ENCODE measurements at places on chromosomes 7 and 10.
A peak's percentile ranks its signal among the peaks of the same experiment; 100 is the strongest.

GRCh38 chr10:20287586-20287985 lies 471.4 kb downstream of the PLXDC2 start:
- DNase-seq = no peak

DNA sequence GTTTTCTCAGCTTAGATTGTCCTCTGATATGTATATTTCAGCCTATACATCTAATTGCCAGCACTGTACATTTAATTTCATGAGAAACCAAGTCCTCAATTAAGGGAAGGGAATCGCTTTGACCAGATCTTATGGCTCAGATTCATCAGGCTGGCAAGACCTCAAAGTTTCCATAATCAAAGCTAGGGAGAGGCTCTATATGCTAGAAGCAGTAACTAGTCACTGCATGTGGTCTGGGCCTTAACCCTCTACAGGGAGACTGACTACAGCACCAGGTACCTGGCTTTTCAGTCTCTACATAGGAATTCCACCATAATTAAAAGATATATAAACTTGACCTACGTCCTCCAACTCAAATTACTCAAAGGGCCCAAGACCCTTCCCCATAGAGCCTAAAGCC lies 97.4 kb upstream of the JAZF1 start:
- no peak for DNase-seq

DNA sequence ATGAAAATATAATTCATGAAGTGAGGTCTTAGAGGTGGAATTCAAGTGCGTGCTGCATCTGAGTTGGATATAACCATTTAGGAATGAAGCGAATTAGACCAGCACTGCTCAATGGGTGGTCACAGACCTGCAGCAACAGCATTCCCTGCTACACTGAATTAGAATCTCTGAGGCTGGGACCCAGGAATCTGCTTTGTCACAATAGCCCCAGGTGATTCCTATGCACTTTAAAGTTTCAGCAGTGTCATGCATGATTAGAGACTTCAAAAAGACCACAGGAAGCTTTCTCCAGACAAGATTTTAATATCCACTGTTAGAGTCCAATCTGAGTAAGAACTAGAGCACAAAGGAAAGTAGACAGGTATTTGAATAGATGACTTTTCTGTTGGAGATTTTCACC lies 352.8 kb upstream of the VSTM2A start:
- DNase-seq = no peak

- no peak for DNase-seq
These were observed 55.2 kb downstream of the TWIST1 start for GRCh38 chr7:19062216-19062615.

- DNase-seq = no peak
These were observed 22.2 kb upstream of the SH2B2 start for GRCh38 chr7:102264367-102264891.

DNA sequence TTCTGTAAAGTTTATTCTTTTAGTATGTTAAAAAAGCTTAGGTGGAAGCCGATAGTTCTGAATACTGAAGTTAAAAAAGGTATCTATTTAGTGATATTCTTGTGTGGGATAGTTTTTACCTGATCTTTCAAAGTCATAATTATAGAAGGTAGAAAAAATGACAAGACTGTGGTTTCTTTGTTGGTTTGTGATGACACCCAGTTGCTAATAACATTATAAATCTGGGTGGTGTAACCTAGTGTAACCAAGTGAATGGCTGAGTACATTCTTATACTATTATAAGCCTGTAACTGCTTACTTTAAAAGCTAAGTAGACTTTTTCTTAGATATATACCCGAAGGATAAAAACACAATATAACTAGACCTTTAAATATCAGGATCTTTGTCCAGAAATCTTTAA lies 2.3 kb downstream of the CDK13 start:
- DNase-seq = no peak

DNA sequence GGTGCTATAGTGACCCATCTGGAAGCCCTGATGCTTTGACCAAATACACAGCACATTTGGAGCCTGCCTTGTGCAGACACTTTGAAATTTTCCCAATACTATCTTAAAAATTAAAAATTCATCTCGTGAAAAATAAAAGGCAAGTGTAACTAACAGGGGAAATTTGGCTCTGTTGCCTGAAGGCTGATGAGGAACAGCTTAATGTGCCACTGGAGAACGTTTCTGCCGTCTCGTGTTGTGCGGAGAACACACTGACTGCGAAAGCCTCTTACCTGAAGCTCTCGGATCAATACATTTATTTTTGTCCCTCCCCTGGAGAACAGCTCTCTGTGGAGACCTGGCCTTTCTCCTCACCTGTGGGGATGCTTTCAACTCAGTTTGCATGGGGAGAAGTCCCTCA lies 77.2 kb upstream of the CHST15 start:
- no peak for DNase-seq

DNA sequence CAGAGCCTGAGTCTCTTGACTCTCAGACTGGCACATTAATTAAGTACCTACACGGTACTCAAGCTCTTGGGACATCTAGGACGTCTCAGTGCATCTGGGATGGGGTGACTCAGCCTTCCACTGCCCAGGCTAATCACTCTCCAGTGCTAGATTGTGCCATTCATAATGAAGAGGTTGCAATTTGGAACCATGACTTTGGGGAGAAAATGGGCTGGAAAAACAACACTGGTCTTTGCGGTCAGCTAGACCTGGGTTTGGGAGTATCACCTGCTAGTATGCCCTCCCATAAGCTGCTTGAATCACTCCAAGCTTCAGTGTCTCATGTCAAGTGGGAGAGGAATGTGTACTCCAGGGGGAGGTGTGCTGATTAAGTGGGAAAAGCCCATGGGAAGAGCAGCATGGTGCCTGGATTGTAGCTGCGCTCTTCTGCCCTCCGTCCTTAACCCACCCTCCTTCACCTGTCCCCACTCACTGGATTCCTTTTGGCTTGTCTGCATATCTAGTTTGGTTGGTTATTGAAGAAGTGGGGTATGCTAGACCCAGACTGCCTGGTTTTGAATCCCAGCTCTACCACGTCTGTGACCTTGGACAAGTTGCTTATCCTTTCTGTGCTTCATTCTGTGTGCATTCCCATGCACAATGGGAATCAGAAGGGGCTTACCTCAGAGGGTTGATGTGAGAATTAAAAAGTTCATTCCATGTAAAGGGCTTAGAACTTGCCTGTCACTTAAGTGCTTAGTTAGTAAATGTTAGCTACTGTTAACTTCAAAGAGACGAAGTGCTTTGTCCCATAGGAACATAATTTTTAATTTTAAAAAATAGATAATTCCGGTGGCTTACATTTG lies 3.8 kb downstream of the NFE2L3 start:
- no peak for DNase-seq

DNA sequence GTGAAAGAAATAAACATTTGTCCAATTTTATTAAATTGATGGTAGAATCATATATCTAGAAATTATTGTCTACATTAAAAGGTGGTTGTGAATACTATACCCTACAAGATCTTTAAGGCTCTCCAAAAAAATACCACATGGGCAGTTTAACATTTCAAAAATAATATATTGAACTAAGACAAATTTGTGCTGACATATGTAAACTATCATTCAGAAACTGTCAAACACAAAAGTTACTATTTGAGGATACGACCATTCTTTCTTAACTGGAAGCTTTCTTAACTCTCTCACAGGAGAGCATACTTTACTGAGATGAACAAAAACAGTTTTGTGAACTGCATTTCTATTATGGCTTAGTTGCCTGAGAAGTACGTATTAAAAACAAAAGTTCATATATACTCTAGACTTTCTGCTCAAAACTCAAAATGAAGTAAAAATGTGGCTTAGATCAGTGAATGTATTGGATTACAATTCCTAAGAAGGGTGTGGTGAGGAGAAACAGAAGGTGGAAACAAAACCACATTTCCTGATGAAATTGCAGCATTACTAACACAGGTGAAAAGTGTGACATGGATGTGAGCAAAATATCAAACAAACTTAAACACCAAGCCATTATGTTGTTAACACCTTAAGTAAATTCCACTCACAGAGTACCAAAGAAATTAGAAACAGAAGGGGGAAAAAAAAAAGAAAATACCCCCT lies 138.5 kb downstream of the SEMA3A start:
- DNase-seq = no peak

- no peak for DNase-seq
These were observed 134.2 kb downstream of the OR13A1 start for GRCh38 chr10:45180946-45181875.

DNA sequence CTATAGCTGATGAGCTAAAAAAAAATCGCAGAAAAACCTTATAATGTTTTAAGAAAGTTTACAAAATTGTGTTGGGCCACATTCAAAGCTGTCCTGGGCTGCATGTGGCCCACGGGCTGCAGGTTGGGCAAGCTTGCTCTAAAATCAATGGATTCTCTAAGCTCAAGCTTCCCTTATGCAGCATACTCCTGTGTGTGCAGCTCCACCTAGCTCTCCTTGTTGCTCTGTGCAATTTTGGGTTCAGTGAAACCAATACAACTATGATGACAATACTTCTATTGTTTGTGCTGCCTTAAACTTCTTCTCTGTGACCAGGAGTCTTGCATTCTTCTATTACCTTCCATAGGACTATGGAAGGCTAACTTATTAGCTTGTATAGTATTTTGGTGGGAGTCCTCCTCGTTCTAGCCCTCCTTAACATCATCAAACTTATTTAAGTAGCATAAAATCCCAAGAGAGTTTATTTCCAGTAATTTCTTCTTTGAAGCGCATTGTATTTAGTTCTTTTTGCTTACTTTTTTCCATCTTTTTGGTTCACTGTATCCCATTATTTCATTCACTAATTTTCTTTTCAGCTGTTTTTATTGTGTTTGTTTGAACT lies 170.9 kb upstream of the SMIM30 start:
- peak; percentile 34 for DNase-seq

- DNase-seq = no peak
These were observed 152.7 kb upstream of the NRP1 start for GRCh38 chr10:33487014-33487776.

DNA sequence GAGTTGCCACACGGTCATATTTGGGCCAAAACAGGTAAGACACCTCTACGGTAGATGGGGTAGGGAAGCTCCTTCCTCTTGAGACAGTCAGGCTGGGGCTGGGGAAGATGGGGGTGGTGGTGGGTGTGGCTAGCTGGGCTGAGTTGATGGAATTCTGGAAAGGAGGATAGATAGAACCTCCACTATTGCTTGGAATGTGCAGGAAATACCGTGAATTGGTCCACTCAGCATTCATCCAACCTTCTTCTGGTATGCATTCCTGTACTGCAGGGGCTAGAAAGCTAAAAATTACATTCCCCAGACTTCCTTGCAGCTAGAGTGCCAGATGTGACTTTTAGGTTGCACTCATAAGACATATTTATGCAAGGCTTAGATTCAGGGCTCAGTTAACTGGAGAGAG lies 24.8 kb downstream of the TLX1 start:
- DNase-seq = no peak

GRCh38 chr7:121237601-121238000 lies 91.2 kb upstream of the WNT16 start:
- DNase-seq = no peak

- no peak for DNase-seq
These were observed 32.0 kb downstream of the EEPD1 start for GRCh38 chr7:36185092-36185491.

- no peak for DNase-seq
These were observed 37.6 kb downstream of the NDUFB2 start for GRCh38 chr7:140734096-140734495.

DNA sequence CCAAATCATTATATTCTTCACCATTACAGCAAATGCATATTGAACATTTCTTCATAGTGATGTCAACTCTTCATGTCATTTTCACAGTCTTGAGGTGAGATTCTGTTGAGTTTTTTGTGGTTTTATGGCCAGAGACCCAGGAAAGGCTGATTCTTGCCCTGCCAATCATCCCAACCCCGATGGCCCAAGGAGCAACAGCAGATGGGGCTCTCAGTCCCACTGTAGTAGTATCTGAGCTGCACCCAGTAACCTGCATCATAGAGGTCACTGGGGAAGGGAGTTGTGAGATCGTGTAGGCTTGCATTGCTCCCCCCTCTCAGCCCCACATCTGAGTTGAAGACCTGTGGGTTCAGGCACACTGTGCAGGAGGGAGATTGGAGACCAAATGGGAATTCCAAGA lies 26.7 kb downstream of the ZSCAN25 start:
- DNase-seq = no peak

GRCh38 chr10:123250640-123251039 lies 96.4 kb downstream of the BUB3 start:
- DNase-seq = no peak

DNA sequence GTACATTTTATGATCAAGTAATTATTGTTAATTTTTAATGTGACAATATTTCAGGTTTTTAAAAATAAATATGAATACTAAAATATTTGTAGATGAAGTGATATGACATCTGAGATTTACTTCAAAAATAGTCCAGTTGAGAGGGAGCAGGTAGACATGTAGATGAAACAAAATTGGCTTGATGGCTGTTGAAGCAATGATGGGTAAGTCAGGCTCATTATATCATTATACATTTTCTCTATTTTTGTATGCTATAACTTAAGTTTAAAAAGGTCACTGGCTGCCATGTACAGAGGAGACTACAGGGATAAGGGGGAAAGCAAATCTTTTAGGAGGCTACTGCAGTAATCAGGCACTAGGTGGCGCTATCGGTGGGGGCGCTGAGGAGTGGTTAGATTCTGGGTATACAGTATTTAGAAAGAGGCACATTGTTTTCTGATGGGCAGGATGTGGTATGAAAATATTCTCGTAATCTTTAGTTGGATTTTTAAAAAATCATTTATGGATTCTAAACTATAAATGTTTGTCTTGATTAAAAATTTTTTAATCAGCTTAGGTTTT lies 189.8 kb upstream of the IMMP2L start:
- DNase-seq = peak; percentile 18

DNA sequence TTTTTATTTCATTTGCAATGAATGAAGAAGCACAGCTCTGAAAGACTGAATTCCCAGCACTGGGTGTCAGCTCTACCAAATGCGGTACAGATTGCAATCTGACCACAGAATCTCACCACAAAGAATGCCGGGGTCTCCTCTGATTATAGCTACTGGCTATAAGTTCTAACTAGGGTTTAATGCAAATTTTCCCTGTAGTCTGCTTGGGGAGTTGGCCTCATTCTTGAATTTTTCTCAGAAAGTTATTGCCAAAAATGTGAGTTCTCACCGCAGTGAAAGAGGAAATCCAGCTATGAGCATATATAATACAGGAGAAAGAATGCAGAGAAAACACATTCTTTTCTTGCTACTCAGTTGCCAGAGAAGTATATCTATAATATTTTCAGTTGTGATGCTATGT lies 1255.7 kb upstream of the LRRTM3 start:
- no peak for DNase-seq

DNA sequence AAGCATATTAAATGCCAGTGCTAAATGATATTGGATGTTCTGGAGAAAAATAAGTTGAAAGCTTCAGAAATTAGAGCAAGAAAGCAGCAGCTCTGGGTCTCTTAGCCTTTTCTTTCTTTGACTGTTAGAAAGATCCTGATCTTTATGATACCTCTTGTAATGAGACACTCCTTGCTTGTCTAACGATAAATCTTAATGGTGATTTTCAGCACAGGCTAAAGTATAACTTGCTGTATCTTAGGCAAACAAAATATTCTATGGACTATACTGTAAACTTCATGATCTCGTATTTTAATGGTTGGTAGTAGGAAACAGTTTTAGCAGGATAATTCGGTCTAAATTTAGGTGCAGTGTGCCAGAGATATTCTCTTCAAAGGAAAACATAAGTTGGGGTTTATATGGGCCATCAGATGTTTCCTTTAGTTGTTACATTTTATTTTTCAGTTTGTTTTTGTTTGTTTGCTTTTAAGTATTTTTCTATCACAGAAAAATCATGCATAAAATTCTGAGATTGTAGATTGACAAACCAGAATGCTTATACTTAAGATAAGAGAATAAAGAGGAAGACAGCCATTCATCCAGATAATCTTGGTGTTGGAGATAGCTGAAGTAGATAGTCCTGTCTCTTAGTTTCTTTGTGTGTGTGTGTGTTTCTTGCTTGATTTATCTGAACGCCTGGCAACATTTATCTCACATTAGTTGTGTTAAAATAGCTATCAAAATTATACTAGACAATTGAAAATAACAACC lies 4.7 kb downstream of the CASD1 start:
- DNase-seq = no peak

Measured in AG09319 (cell line).